ENCODE measurements at places on chromosomes 12 and 14.

DNA sequence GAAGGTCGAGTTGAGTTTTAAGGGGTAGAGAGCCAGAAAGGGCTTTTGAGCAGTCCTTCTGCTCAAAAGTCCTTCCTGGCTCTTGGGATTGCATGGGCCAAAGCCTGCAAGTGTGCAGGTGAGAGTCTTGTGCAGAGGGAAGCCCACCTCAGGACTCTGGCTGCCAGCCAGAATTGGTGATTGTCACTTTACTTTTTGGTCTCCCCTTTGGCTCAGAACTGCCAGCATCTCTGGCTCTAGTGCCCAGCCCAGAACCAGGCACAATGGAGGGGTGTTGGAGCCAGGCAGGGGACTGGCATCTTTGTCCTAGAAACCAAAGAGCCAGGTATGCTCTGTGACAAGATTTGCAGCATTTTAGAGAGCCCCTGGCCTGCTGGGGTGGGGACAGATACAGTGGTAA lies 23.5 kb downstream of the FAM222A start:
- no peak for DNase-seq

GRCh38 chr14:94396628-94397225 lies 8.3 kb upstream of the SERPINA1 start:
- DNase-seq = no peak

- no peak for DNase-seq
Measured at GRCh38 chr14:102993523-102993922, 63.8 kb downstream of the CDC42BPB start.

- DNase-seq = peak; percentile 44
Measured at GRCh38 chr12:42422785-42423184, 96.8 kb downstream of the PPHLN1 start.

- no peak for DNase-seq
Measured at GRCh38 chr12:77504466-77504865, 326.2 kb upstream of the NAV3 start.

DNA sequence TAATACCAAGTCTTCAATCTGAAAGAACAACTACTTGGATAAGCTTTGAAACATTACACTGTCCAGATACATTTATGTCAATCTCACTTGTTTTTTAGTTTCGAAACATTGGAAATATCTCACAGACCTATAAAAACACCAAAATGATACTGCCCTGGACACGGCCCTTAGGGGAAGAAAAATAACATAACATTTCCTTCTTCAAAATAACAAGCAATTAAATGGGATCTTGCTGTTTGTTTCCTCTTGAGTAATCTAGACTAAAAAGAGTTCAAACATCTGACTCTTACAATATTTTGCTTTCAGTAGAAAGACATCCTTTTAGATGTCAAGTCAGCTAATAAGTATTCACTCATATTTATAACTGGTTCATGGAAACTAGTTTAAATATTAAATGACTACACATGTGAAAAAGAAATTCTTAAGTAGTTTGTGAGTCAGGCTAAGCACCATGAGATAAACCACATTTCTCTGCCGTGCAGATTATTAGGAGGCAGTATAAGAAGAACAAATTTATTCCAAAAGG lies 87.5 kb downstream of the EPS8 start:
- no peak for DNase-seq

GRCh38 chr14:99685151-99685591 lies 1.1 kb downstream of the CYP46A1 start:
- no peak for DNase-seq

DNA sequence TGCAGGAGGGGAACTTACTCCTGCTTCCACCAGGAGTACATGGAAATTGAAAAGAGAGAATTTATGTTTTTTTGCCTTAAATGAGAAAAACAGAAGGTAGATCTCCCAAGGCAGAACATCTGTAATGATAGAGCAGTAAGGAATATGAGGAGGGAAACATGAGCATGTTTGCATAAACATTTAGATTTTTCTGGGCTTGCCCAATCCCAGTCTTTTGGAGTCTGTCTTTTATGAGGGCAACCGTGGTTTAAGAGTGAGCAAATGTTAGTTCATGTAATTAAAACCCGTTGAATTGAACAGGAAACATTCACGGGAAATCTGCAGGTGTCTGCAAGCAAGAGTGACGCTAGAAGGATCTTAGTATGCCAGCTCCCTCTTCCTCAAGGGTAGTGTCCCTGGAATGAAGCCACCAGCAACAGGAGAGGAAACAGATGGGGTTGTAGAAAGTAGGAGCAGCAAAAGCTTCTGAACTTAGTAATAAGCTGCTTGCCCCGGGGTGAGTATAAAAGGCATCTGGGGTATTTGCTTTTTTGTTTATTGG lies 79.3 kb downstream of the ARF6 start:
- DNase-seq = peak; percentile 71

- no peak for DNase-seq
Measured at GRCh38 chr12:32110942-32111341, 4.3 kb downstream of the BICD1 start.

DNA sequence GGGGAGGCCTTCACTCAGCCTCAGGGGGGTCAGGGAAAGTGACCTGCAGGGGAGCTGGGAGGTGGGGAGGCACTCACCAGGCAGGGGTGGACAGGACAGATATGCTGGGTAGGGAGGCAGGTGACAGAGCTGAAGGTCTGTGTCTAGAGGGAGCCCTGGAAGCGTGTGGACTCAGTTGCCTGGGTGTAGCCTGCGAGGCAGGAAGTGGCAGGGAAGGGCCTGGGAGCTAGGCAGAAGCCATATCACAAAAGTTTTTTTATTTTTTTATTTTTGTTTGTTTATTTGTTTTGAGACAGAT lies 39.3 kb downstream of the ARL6IP4 start:
- no peak for DNase-seq

- no peak for DNase-seq
Measured at GRCh38 chr12:67410667-67411067, 141.5 kb downstream of the CAND1 start.

DNA sequence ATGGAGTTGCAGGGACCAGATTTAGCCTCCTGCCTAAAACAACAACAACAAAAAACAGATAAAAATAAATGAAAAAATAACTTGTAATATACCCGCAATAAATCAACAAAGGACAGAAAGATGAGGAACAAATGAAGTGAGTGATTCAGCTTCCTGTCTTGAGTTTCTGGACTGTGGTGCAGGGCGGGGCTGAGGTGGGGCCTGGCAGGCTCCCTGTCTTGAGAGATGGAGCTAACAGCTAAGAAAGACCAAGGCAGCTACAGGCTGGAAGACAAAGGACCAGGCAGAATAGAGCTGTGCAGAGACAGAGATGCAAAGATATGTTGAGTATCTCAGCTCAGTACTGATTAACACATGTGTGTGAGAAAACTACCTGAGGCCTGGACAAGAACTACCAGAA lies 879.2 kb downstream of the AACS start:
- DNase-seq = no peak

GRCh38 chr14:37855871-37856270 lies 260.4 kb downstream of the TTC6 start:
- no peak for DNase-seq

GRCh38 chr14:99575043-99576023 lies 28.7 kb downstream of the CCDC85C start:
- peak; percentile 84 for DNase-seq

DNA sequence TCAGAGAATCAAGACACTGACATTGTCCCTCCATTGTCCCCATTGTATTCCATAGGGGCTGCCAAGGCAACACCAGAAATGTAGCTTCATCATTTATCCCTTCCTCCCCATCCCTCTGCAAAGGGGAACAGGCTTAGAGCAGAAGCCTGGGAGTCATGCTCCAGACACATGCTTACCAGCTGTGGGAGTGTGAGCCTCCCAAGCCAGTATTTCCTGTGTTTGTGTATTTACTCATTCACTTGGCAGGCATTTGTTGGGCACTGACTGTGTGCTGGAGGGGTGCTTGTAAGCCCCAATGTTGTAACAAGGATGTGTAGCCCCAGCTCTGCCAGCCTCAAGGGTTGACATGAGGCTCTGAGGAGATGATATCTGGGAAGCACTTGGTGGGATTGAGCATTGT lies 46.0 kb upstream of the TCL1A start:
- no peak for DNase-seq

GRCh38 chr12:67362526-67362925 lies 93.4 kb downstream of the CAND1 start:
- peak; percentile 58 for DNase-seq

DNA sequence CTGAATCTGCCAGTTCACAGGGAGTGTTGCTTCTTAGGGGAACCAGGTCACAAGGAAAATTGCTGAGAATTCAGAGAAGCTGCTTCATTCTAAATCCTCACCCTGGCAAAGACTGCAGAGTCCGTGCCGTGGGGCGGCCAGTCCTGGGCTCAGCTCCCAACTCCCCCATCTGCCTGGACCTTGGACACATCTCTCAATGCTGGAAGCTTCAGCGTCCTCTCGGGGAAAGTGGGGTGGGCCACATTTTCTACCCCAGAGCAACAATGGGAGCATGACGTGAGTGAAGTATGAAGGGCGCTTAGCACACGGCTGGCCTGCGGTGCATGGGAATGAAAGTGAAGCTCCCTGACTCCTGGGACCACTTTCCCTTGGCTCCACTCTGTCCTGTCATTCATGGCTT lies 31.2 kb downstream of the HVCN1 start:
- DNase-seq = no peak

DNA sequence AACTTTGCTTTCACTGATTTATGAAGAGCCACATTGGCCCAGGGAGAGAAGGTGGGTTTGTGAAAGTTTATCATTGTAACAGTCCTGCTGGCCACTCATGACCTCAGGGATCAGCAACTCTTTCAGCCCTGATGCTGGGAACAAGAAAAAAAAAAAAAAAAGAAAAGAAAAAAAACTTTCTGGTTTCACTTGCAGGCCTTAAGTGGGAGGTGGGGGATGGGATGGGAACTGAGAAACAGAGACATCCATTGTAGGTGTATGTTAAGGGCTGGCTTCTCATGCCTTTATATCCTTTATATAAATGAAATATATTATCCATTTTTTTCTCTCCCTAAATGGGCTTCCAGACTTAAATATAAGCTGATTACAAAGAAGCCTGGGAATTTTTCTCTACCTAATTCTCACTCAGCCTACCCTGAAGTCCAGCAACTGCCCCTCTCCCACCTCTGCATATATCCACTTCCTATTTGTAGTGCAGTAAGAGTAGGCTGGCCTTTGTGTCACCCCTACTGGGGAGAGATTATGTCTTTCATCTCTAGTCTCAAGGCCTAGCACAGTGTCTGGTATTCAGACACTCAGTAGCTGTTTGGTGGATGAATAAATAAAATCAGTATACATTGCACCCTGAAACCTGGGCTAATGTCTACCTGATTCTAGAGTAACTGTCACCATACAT lies 187.1 kb downstream of the KICS2 start:
- DNase-seq = no peak

GRCh38 chr14:94470311-94470710 lies 5.7 kb downstream of the SERPINA9 start:
- peak; percentile 71 for DNase-seq

- no peak for DNase-seq
Measured at GRCh38 chr14:70718383-70719118, 76.8 kb downstream of the TTC9 start.

- no peak for DNase-seq
Measured at GRCh38 chr14:46137786-46138185, 513.8 kb downstream of the RPL10L start.

- DNase-seq = no peak
Measured at GRCh38 chr14:101395779-101396178, 165.5 kb upstream of the DIO3 start.

GRCh38 chr14:100119251-100119650 lies 40.2 kb downstream of the DEGS2 start:
- DNase-seq = no peak

- no peak for DNase-seq
Measured at GRCh38 chr12:120140603-120141002, 24.1 kb upstream of the RAB35 start.

- no peak for DNase-seq
Measured at GRCh38 chr12:111605911-111606766, 7.0 kb upstream of the ATXN2 start.

DNA sequence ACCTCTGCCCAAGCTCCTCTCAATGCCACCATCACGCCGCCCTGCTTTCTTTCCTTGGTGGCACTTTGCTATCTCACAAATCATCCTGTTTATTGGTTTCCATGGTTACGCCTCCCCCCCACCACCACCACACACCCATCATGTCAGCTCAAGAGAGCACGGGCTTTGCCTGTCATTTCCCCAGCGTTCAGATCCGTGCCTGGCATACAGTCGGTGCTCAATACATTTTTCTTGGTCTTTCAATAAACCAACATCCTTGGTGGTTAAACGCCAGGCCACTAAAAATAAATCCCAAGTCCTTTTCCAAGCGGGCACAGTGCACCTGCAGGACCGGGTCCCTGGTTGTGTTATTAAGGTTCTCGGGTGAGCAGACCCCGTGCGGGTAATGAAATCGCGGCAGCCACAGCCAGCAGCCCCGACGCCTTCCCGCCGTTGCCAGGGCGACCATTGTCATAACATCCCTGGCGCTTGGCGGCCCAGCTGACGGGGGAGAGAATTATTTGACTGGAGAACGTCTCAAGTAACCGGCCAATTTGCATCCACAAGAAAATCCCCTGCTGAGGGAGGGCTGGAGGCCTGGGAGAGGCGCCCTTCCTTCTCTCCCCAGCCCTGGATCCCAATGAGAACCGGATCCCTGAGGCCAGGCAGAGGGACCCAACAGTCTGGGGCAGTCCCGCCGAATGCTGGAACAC lies 92.9 kb downstream of the KSR2 start:
- DNase-seq = peak; percentile 66

- DNase-seq = no peak
Measured at GRCh38 chr12:125824276-125824675, 759.0 kb downstream of the AACS start.

GRCh38 chr14:56964895-56965294 lies 154.6 kb upstream of the OTX2 start:
- no peak for DNase-seq

- DNase-seq = peak; percentile 75
Measured at GRCh38 chr12:76346798-76347420, 1.3 kb downstream of the BBS10 start.

DNA sequence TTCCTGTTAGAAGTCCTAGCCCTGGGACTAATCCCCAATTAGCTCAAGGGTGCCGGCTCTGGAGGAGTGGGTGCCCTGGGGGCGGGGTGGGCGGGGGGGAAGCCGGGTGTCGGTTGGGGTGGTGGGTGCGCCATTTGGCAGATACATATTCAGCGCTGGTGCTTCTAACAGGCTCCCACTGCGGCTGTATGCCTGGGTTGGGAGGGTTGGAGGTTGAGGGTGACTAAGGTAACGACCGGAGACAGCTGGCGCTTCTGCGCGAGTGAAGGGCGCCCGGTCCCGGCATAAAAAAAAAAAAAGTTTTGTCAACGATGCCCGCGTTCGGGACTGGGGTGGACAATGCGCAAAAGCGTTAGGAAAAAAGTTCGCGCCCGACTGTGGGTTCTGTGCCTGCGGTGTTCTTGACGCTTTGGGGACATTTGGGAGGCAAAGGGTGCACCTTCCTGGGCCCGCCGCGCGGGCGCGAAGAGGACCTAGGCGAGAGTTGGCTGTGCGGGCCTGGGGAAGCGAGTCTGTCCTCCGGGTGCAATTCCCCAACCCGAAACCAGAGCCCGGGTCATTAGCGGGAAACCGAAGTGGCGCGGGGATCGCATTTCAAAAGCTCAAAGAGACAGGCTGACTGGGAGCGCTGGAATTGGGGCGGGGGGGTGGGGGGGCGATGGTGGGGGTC lies 19.2 kb downstream of the TBX3 start:
- DNase-seq = no peak

All from Karpas-422 (cell line).